ENCODE measurements at places on chromosomes 6 and 20.
A peak's percentile ranks its signal among the peaks of the same experiment; 100 is the strongest.

DNA sequence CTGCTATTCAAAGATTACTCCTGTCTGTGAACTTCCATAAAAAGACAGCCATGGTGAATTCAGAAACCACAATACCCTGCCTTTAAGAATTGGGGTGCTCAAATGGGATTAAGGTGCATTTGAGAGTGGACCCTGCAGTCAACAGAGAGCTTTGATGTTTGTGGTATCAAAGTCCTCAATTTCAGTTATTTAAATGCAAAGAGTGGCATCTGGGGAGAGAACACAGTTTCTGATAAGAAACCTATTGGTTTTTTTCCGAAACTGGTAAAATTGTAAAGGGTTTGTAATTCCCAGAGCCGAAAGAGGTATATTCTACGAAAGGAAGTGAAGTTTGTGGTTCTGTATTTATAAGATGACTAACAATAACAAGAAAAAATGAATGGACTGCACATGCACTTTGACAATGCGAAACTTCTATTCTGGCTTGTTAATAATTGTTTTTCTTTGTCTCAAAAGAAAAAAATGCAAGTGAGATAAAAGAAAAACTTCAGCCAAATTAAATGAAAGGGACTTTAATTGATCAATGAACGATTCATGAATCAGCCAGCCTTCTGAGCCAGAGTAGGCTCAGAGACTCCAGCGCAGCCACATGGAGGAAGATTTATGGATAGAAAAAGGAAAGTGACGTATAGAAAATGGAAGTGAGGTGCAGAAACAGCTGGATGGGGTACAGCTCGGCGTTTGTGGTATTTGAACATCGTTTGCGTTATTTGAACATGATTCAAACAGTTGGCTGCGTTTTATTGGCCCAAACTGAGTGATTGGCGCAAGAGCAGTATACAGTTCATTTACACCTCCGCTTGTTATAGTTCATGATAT is 70.5 kb upstream of the DUSP22 start:
- DNase-seq = no peak

- DNase-seq = no peak
Measured at GRCh38 chr20:43490038-43490437, 17.5 kb upstream of the L3MBTL1 start.

- DNase-seq = no peak
Measured at GRCh38 chr20:6028818-6029217, 25.0 kb downstream of the LRRN4 start.

GRCh38 chr6:21161707-21162106 is 431.8 kb upstream of the SOX4 start:
- DNase-seq = no peak

- peak; percentile 64 for DNase-seq
Measured at GRCh38 chr6:134247231-134247833, 70.6 kb downstream of the SGK1 start.
